ENCODE measurements at places on chromosomes 16 and 17.

GRCh38 chr17:66702106-66702936, 132.6 kb upstream of the CACNG5 start:
- peak; percentile 18 for DNase-seq

GRCh38 chr16:84790301-84790700, 29.5 kb upstream of the CRISPLD2 start:
- DNase-seq: no peak

DNA sequence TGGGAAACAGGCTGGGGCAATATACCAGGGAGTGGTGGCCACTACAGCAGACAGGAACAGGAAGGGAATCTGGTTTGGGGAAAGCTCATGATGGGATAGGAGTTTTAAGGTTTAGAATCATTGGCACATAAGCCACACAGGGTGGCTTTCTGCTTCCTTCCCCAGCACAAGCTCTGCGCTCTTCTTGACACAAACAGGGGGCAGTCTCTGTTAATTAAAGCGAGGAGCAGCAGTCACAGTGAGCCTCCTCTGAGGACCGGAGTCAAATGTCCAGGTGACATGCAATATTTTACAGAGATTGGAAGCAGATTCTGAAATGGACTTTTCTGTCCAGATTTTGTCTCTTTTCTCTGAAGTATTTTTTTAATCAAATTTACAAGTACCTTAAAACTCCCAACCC, 2.8 kb upstream of the SHISA9 start:
- DNase-seq: no peak

GRCh38 chr16:6016530-6017184, 919.1 kb upstream of the EEF2KMT start:
- DNase-seq: no peak

- DNase-seq: no peak
Observed at GRCh38 chr17:58325289-58325726, 3.3 kb downstream of the TSPOAP1 start.

GRCh38 chr17:68437979-68438822, 19.1 kb downstream of the WIPI1 start:
- no peak for DNase-seq

DNA sequence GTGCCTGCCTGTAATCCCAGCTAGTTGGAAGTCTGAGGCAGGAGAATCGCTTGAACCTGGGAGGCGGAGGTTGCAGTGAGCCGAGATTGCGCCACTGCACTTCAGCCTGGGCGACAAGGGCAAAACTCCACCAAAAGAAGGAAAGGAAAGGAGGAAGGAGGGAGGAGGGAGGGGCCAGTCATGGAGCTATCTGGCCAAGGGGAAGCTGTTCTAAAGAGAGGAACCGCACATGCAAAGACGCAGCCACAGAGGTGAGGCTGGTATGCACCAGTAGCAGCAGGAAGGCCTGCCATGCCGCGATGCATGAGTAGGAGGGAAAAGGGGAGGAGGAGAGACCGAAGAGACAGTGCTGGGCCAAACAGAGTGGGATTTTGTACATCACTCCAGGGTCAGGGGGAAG, 35.9 kb downstream of the HSBP1 start:
- DNase-seq: no peak

All from T-helper 2 cell (primary cell).